Hepatic stellate cell (primary cell): ENCODE measurements at places on chromosomes 2 and 18.

DNA sequence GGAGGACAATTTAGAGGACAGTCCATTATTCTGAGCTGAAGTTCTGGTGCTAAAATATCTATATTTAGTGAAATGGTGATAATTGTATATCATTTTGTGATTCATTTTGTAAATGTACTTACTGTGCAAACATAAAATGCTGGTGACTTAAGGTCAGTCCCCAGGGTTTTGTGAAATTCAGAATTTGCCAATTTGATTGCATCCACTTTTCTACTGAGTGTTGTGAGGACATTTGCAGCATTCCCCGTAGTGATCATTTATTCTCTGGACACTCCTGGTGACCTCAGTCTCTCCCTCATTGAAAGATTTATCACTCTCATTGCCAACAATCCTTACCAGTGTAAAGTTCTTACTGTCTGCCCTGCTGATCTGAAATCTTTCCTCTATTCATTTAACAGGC lies 98.2 kb downstream of the SOCS6 start:
- no peak for DNase-seq

DNA sequence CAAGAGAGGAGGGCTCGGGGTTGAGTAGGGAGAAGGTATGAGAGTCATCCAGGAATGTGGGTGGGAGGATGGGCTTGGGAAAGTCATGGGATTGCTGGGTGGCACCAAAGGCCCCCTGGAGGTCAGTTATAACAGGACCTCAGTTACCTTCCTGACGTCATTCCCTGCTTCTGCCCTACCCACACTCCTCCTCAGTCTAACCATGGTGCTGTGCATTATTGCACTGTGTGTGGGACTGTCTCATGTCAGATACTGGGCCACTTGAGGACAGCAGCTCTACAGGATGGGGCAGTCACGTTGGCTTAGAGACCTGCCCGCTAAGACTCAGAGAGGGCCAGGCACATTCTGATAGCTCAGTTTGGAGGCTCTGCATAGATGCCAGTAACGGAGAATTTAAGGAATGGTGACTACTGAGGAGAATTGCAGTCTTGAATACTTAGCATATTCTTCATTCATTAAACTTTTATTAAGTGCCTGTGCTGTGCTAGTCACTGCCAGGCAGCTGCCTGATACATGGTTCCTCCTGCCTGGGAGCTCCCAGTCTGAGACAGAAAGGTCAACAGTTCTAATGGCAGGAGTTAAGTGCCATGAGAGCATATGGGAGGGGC lies 90.5 kb downstream of the LAMA3 start:
- DNase-seq, result no peak

DNA sequence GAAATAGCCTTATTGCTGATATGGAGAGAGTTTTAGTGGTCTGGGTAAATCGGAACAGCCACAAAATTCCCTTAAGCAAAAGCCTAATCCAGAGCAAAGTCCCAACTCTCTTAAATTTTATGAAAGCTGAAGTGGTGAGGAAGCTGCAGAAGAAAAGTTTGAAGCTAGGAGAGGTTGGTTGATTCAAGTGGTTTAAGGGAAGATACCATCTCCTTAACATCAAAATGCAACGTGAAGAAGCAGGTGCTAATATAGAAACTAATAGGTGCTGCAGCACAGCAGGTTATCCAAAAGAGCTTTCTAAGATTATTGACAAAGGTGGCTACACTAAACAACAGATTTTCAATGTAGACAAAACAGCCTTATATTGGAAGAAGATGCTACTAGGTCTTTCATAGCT lies 28.2 kb upstream of the CD8A start:
- DNase-seq, result no peak

- DNase-seq, result no peak
These were observed 653.0 kb upstream of the CHAC2 start for GRCh38 chr2:53114582-53114981.

- DNase-seq, result peak; percentile 26
These were observed 278.0 kb upstream of the MGAT5 start for GRCh38 chr2:133975676-133976428.

DNA sequence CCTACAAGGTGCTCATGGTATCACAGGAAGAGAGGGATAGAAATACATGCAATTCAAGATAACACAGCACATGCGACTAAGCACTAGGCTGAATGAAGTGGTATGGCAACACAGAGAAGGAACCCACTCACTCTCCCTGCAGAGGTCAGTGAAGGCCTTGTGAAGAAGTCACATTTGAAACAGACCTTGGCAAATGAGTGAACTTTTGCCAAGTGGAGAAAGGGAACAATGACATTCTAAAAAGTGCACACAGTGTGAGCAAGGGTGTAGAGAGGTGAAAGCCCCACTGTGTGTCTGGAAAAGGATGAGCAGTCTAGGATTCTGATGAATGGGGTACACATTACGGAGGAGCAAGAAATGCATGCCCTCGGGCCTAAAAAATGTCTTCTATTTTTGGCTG lies 23.3 kb downstream of the KLF7 start:
- no peak for DNase-seq

DNA sequence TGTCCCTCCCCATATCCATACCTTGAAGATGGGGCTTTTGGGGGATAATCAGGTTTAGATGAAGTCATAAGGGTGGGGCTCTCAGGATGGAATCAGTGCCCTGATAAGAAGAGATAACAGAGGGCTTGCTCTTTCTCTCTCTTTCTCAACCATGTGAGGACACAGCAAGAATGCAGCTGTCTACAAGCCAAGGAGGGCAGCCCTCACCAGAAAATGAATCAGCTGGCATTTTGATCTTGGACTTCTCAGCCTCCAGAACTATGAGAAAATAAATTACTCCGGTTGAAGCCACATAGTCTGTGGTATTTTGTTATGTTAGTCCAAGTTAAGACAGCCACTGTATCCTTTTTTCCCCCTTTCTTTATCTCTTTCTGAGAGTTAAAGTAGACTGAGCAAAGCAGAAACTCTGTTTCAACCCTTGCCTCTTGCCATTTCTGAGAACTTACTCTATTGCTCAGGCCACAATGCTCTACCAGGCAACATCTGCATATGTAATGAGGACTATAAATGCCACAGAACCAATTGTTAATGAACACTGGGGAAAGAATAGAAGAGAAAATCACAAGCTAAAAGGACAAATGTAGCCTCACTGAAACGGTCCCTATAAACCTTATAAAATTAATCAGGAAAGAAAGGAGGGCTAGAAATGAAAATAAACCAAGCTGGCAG lies 56.9 kb downstream of the SRBD1 start:
- DNase-seq, result no peak

DNA sequence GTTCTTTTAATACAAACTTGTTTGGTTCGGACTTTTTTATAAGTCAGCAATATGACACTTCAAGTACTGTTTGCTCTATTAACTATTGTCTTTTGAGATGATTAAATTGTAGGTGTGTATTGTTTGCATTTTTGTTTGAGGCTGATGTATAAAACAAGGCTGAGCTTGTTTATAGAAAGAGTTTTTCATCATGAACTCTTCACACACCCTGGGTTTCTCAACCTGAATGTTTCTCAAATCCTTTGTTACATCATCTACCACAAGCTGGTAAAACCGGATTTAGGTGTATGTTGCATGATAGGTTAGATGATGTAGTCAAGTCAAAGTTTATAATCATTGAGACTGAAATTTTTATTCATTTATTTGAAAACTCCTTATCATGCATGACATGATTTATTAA lies 335.2 kb upstream of the LRATD1 start:
- DNase-seq, result no peak

- no peak for DNase-seq
These were observed 6.3 kb upstream of the RMDN2 start for GRCh38 chr2:37918742-37919186.

GRCh38 chr2:150403457-150403856 lies 84.0 kb downstream of the RND3 start:
- no peak for DNase-seq
